ENCODE measurements at places on chromosomes 2 and 18.

DNA sequence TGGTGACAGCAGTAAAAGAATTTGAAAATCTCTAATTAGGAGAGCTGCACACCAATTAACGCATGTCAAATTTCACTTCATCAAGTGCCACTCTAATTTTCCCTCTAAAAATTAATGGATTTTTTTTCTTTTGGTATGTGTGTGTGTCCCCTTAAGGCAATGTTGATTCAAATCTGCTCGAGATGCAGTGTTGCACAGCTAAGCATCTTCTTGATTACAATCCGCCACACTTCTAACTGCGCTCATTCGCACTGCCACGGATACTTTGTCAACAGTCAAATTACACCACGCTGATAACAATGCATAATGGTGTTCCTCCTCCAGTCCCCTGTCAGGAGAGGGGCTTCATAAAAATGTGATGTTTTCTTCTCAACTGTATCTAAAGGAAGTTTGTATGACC is 261.4 kb downstream of the MEIS1 start:
- DNase-seq, result no peak

DNA sequence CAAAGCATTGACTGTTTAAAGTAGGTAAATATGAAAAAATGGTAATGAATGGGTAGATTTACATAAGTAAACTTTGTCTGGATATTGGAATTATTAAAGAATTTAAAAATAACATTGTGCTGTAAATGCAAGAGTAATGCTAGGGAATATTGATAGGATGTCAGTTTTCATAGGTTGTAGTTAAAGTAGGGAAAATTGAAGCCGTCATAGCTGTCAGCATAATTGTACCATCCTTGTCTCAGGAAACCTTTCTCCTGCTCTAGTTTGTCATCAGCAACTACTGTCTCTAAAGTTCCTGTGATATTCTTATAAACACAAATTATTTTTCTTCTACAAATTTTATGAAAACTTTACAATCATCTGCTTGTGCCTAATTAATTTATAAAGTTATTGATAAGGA is 10.1 kb upstream of the SPAG16 start:
- no peak for DNase-seq

DNA sequence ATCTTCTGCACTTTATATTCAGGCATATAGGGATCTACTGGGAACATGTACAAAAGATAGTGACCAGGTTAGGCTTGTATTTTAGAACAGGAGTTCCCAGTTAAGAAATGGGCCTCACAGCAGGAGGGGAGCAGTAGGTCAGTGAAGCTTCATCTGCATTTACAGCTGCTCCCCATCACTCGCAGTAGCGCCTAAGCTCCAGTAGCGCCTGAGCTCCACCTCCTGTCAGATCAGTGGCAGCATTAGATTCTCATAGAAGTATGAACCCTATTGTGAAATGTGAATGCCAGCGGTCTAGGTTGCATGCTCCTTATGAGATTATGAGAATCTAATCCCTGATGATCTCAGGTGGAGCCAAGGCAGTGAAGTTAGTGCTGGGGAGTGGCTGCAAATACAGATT is 224.4 kb upstream of the CYRIA start:
- no peak for DNase-seq

DNA sequence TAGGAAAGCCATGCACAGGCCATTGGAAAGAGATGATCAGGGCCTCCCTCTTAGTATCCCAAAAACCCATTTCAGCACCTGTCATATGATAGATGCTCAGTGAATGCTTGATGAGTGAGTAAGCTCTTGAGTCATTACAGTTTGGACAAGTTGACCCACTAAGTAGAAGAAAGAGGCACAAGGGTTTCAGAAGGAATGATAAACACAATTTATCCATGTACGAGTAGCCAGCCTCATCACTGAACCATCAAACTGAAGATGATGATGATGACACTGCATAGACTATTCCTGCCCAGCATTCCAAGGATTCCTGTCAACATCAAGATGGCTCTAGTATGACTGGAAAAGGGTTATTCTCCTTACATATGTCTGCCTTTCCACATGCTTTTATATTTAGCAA is 596.0 kb downstream of the BCL11A start:
- no peak for DNase-seq

DNA sequence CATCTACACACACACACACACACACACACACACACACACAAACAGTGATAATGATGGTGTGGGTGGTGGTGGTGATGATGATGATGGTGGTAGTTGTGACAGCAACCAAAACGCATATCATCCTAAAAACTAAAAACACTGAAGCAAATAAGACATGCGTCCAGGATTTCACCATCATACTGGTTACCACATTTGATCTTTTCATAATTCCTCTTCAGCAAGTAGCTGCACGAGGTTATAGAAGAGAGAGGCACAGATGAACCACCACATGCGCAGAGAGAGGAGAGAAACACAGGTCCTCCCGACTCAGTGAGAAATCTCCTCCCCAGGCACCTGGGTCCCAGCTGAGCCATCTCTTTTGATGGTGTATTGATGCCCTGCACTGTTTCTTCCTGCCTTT is 393.3 kb downstream of the METTL4 start:
- DNase-seq, result no peak

DNA sequence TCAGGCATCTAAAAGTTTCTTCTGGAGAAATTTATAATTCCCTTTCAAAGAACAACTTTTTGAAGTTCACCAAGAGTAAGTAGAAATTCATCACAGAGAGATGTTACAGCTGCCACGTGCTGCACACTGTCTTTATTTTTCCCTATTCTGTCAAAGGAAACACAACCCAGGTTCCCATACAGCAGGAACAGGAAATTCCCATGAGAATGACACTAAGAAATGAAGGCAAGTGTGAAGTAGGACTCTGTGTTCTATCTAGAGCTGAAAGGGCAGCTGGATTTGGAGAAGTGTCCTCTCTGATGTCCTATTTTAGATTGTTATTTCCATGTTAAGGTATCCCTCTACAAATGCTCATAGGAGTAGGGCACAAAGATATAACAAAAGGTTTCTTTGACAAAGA is 58.8 kb downstream of the PID1 start:
- no peak for DNase-seq

DNA sequence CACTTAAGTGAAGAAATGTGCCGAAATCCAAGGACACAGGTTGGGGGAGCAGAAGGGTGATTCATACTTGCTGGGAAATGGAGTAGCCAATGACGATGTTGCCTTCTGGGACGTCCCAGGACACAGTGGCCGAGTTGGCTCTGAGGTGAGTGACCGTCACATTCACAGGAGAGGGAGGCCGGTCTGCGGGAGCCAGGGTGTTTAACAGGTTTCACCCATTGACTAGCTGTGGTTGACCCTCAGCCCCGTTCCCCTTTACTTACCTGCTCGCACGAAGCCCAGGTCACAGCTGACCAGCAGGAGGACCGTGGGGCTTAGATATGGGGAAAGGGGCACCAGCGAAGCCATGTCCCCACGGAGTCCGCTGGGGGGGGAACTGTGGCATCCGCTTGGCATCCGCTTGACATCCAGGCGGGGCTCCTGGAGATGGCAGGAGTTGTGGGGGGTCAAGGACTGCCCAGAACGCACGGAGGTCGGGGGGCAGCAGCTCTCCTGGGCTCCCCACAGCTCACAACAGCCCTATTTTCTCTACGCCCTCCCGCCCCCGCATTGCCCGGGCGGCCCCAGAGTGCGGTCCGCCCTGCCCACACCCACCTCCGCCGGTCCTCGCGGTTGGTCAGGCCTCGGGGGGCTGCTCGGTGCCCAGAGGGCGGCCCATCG is 586 bp downstream of the FNDC4 start:
- DNase-seq, result no peak

DNA sequence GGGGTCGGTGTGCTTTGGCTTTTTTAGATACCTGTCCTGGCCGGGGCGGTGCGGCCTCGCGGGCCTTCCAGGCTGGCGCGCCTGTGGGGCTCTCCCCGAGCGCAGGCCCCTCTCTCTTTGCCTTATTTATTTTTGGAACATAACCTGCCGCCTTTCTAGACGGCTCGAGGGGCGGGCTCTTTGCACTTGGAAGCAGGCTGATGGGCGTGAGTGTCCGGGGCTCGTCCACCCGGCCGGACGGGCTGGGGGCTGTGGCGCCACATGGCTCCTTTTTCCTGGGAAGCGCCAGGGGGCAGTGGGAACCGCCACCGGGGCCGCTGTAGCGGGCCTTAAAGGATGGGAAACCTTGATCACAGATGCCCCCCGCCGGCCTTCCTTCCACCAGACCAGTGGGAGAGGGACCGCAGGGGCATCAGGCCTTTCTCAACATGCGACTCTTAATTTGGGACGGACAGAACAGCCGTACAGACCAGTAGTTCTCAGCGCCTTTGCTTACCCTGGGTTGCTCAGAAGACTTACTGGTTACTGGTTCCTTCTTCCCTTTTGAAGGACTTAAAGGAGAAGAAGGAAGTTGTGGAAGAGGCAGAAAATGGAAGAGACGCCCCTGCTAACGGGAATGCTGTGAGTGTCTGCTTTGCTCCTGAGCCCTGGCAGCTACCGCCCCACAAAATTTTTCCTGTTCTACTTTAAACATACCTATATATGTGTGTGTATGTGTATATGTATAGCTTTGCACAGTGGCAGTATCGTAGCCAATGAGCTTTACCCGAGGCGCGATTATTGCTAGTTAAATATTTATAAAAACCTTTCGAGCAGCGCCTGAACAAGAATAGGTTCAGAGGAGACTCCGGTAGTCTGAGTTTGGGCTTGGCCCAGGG is 2.7 kb downstream of the PTMA start:
- DNase-seq, result no peak

DNA sequence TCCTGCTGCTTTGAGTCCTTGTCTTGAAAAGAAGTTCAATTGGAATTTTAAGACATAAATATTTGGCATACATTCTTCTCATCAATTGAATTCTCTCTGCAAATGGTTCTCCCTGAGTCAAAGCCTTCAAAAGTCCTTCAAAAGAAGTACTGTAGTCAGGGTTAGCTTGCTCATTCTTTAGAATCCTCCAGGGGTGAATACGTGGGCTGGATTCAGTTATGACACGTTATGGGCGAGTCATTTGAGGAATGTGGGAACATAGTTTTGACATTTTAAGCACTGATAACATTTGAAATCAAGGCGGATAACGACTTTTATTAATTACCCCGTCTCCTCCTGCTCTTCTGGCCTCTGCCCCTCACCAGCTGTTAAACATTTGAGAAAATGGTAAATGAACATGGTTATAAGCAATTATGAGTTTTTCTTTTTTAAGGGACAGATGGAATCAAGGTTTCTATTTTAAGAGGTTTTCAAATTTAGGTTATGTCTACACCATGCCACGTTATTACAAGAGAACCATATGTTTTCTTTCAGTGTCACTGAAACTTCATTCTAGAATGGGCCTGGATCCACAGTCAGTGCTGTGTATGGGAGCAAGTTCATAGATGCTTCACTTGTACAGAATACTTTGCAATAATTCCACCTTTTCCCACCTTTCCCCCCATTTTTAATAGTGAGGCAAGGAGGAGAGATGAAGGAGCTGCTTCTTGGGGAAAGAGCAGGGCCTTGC is 273.1 kb downstream of the TSN start:
- DNase-seq, result no peak

DNA sequence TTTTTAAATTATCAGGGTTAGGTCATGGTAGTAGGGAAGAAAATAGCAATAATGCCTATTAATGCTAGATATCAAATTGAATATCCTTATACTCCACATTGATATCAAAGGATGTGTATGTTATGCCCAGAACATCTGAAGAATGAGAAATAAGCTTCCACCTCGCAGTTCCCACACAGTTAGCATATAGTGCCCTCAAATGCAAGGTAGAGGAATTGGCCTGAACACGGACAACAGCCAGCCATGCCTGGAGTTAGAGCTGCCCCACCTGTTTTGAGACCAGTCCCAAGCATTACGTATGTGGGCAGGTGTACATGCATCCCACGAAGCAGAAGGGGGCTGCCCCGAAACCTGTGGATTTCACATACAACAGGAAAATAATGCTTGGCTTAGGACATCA is 79.6 kb downstream of the SUMO1 start:
- no peak for DNase-seq

DNA sequence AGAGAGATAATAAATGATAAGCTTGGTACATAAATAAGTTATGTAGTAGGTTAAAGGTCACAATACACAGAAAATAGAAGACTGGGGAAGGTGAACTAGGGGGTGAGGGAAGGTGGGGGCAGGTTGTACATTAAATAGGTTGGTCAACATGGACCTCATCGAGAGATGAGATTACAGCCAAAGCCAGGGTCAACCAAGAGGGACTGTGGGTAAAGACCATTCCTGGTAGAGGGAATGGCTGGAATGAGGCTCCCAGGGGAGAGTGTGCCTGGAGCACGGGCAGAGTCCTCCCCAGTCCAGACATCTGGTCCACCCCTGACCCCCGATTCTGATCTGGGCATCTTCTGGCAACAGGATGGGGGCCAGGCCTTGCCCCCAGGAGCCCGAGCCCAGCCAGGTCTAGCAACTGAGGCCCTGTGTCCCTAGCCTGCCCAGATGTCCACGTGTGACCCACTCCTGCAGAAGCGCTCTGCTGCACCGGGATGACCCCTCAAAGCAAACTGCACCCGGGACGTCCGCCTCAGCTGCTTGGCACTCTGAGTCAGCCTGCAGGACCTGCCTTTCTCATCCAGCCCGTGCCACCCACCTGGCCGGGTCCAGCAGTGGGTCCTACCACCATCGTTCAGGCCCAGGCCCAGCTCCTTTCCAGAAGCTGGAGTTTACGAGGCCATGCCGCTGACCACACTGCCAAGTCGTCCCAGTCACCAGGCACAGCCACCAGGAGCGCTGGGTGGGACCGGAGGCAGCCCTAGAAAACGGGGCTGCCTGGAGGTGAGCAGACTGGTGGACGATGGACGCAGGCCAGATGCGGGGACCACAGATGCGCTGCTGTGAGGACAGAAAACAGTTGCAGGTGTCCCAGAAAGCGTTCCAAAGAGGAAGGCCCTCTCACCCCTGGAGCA is 56.2 kb upstream of the ID2 start:
- no peak for DNase-seq

DNA sequence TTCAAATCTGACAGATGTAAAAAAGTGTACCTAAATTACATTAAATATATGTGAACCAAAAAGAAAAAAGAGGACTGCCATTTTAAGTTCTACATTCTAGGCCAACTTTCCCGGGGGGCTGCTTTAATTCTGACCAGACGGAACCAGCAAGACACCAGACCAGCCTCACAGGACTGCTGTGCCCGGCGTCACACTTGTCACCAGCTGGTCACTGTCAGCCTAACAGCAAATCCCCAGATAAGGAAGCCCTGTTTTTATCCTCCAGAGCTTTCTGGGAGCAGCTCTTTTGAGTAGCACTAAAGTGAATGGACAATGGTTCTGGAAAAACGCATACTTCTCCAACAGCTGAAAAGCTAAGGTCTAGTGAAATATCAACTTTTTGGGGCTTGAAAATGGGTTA is 35.6 kb downstream of the CYB5A start:
- no peak for DNase-seq

- no peak for DNase-seq
These were observed 324.2 kb upstream of the RGPD4 start for GRCh38 chr2:107502539-107502938.

- DNase-seq, result no peak
These were observed 24.6 kb downstream of the HS1BP3 start for GRCh38 chr2:20626392-20626697.

- DNase-seq, result no peak
These were observed 106.2 kb upstream of the RNF152 start for GRCh38 chr18:61998957-61999356.

Measured in stimulated activated CD4-positive, alpha-beta T cell treated with anti-CD3 and anti-CD28 coated beads, Interleukin-1b, Interleukin-23, amount 100 ng/mL, for 1 hour (primary cell).